ENCODE measurements at places on chromosomes 16 and 17.

DNA sequence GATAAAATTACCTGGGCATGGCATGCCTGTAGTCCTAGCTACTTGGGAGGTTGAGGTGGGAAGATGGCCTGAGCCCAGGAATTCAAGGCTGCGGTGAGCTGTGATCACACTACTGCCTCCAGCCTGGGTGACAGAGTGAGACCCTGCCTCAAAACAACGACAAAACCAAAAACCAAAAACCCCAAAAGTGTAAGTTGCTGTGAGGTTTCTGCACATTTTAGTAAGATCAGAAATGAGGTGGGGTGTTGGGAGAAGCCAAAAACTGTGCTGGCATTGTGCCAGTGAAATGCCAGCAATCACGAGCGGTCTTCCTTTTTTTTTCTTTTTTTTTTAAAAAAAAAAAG lies 114.6 kb downstream of the PITPNC1 start:
- no peak for DNase-seq

DNA sequence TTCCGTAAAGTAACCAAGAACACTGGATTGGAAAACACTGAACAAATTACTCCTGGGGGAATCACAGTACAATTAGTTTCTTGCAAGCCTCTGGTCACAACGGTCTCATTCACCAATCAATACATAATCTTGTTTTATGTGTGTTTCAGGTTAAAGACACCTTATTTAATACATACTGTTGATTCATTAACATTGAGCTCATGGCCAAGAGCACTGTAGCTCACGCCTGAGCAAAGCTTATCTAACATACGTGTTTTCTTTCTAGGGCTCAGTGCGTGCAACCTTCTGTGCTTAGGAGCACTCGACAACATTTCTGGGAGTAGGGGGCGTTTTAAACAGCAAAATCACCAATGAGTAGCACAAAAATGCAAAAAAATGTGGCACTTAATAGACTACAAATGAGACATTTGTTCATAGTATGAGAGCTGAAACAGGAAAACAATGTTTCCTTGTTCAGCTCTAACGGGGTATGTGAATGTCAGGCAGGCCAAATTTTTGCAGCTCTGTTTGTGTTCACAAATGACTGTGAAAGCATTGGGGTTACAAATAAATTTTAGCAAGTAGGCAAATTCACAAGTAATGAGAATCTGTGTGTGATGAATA lies 206.2 kb downstream of the CNTNAP4 start:
- no peak for DNase-seq

- DNase-seq, result no peak
These were observed 17.0 kb upstream of the TMEM132E start for GRCh38 chr17:34562387-34562786.

DNA sequence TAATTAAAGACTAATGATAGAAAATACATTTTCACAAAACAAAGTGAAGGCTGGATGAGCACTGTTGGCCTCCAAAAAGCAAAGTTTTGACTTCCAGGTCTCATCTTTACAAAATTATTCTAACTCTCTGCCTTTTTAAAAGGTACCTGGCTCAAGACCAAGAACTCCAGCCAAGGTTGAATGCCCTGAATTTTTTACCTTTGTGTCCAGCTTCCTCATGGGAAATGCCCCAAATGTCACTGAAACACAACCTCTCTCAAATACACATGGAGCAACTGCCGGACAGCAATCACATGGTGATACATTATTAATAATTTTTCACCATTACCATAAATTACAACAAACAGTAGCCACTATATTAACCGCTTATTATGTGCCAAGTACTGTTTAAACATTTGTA lies 32.2 kb downstream of the ADAMTS18 start:
- DNase-seq, result no peak

DNA sequence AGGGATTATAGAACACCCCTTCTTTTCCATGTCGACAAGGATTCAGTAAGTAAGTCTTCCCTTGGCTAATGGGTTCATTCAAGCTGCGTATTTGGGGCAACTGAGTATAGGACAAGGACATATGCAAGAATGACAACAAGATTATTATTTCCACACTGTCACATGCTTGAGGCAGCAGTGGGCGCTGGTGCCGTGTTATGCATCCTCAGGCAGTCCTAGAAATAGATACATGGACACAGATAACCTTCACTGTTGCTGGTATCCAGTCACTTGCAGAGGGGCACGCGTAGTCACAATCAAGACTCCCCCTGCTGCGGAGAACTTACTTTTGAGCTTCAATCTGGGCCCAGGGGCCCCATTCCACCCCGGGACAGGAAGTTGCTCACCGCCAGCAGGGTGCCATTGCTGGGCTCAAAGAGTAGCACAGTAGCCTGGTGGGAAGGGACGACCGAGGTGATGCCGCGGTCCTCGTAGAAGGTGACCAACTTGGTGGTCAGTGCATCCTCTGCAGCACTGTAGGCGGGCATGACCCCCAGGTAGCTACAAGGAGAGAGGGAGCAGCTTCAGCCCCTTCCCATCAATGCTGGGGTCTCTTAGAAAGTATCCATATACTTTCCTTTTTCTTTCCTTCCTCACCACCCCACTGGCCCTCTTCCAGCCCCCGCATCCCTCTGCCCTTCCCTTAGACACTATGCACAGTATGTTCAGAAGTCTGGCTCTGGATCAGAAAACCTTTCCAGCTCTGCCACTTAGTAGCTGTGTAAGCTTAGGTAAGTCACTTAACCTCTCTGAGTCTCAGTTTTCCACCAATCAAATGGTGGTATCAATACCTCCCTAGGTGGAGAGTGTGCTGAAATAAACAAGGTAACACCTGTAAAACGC lies 804 bp downstream of the CRYM start:
- no peak for DNase-seq

Data from activated naive CD8-positive, alpha-beta T cell treated with anti-CD3 and anti-CD28 coated beads for 36 hours (primary cell).